Upper lobe of right lung (tissue), 1 donor: ENCODE measurements at places on chromosomes 7 and 10. TPM values are rescaled to one million over a fixed set of nuclear protein-coding genes. Genes with fewer than 3 reads are reported as not detected.

The BICC1 gene
- total RNA-seq, result 9.2 TPM

GRCh38 chr7:73706126-73707044, 13.1 kb downstream of the STX1A start:
- no peak overlapping the region for H3K4me3 ChIP-seq
- DNase-seq, result no peak
- no peaks in the 10 kb centered on the region for H3K27me3 ChIP-seq
- H3K4me1 ChIP-seq, result no peaks in the 10 kb centered on the region
- H3K36me3 ChIP-seq, result no peaks in the 10 kb centered on the region

The TSPAN33 gene
- total RNA-seq, result 6.2 TPM

The TECTB gene
- not detected for total RNA-seq

The PGAM2 gene
- 1.1 TPM for total RNA-seq

DNA sequence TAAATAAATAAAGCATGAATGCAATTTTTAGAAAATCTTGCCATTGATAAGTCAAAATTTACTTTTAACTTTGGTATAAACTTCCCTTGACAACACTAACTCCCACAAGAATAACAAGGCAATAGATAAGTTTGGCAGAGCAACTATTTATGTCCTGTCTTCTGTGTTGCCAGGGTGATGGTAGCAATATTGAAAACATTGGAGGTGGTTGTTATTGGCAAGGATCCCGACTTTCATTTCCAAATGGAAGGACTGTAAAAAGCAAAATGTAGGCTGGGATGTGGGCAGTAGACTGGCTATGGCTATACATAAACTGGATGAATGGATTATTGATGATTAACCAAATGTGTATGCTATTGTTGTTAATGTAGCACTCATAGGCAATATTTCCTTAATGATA, 134.9 kb upstream of the CACNA2D1 start:
- H3K27ac ChIP-seq, result no peak overlapping the region
- H3K27me3 ChIP-seq, result no peaks in the 10 kb centered on the region
- no peak for DNase-seq
- H3K4me3 ChIP-seq, result no peak overlapping the region

DNA sequence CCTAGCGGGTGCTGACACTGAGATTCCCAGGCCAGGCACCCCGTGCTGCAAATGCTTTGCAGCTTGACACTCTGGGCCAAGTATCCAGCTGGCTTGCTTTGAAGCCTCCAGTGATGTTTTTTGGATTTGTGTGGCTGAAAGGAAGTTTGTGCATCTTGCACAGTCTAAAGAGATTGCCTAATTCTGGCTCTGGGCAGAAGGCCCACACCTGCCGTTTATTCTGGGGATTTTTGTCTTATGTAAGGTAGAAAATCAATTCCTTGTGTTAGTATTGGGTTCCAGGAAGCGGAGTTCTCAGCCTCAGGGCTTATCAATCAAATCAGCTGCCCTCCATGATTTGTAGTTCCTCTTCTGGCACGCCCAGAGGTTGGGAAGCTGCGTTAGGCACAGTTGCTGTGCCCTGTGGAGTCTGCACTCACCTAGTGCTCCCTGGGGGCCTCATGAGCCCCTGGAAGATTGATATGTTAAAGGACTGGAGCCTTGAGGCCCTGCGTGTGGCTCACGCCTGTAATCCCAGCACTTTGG, 8.4 kb upstream of the PURB start:
- no peaks in the 10 kb centered on the region for H3K27me3 ChIP-seq
- no peak overlapping the region for H3K27ac ChIP-seq
- H3K4me3 ChIP-seq, result no peak overlapping the region
- no peaks in the 10 kb centered on the region for H3K4me1 ChIP-seq
